ENCODE measurements at places on chromosomes 4 and X.

DNA sequence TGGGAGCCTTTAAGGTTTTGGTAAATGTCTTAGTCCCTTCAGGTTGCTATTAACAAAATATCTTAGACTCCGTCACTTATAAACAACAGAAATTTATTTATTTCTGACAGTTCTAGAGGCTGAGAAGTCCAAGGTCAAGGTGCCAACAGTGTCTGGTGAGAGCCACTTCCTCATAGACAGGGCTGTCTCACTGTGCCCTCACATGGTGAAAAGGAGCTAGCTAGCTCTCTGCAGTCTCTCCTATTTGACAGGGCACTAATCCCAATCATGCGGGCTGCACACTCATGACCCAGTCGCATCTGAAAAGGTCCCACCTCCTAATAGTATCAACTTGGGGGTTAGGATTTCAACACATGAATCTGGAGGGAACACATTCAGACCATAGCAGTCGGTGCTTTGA is 63.4 kb upstream of the KLF3 start:
- DNase-seq: peak; percentile 60

DNA sequence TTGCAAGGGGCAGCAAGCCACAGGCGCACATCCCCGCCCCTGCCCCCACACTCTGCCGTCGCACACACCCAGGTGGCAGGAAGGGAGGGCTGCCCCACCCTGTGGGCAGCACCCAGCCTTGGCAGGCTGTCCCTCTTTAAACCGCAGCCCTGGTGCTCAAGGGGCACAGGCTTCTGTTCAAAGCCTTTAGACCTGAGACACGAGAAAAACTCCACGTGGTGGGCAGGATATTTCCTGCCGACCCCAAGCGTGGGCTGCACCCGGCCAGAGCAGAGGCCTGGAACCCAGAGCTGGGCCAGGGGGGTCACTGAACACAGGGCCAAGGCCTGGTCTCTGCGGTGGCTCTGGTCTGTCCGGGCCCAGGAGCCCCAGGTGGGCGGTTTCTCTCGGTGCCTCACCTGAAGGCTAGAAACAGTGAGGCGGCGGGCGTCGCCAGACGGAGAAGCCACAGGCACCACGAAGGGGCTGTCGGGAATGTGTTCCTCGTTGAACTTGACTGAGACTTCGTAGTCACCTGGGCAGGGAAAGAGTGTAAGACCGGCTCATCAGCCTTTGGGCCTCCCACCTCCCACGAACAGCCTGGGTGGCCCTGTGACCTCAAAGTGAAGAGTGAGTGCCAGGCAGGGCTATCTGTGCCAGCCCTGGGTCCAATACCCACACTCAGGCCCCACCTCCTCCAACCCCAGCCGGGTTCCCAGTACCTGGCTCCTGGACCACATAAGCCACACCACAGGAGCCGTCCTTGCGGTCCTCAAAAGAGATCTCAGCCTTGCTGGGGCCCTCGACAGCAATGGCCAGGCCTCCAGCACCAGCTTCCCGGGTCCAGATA is 23.0 kb downstream of the FLNA start:
- no peak for DNase-seq

DNA sequence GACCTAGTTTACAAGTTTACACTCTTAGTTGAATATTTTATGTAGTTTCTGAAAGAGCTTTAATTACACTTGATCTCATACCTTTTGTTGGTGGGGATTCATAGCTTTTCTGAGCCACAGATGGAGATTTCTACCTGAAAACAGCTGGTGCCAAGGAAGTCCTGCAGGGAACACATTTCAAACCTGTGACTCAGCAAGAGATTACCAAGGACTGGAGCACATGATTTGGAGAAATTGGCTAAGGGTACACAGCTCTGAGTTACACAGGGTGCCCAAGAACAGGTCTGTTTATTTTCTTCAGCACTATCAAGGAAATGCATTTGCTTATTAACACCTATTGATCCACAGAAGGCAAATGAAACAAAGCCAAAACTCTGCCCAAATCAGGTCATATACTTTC is 691.5 kb downstream of the KCTD8 start:
- no peak for DNase-seq

DNA sequence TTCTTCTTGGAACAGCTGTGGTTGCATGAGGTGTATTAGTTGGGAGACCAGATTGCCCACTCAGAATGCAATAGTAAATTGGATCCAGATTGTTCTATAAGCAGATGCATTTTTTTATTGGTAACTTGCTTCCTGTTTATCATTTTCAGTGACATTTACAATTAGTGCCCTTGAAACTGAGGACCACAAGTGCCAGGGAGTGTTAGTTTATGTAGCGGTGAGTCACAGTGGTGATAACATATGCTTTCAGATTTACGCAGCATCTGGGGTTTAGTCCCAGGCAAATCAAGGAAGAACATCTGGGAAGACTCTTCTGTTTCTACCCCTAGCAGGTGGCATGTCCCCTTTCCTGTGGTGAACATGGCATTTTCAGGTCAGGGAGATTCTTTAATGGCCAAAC is 24.1 kb downstream of the FRMPD4 start:
- no peak for DNase-seq

DNA sequence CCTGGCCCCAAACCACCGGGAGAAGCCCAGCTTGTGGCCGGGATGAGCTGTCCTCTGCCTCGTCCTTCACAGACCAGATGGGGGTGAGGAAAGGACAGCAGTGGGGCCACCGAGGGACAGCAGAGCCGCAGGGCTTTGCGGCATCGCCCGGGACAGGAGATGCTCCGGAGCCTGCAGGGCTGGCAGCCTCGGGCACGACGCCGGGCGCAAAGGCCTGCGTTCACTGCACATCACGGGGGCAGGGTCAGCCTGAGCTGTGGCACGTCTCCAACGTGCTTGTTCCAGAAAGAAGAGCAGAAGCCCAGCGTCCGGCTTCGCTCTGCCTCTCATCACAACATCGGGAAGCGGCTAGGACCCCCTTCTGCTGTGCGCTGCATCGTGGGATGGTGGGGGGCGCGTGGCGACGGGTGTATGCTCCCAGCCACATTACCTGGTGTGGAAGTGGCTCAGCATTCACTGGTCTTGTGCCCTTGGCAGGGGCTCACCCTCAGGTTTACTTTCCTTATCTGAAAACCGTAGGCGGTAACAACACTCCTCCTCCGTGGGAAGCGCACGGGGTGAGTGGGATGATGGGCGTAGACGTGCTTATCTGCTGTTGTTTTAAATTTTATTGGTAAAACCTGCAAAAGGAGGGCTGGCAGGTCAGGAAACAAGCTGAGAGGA is 7.4 kb downstream of the TADA2B start:
- DNase-seq: no peak

DNA sequence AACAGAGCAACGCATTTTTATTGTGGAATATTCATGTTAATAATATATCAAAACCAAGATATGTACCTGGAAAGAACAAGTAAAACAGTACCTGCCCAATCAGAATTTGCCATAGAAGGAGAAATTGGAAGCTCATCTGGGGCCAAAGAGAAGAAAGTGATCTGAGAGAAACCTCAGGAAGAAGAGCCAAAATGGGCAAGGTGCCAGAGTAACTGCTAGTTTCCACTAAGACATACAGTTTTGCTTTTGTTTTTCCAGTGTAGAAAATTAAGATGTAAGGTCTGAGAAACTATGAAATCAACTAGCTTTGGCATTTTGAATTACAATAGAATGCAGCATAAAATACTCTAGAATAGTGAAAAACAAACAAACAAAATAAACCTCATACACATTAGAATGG is 2201.2 kb downstream of the ARAP2 start:
- DNase-seq: no peak

GRCh38 chrX:45876206-45876605 is 669.0 kb downstream of the ZNF674 start:
- no peak for DNase-seq

DNA sequence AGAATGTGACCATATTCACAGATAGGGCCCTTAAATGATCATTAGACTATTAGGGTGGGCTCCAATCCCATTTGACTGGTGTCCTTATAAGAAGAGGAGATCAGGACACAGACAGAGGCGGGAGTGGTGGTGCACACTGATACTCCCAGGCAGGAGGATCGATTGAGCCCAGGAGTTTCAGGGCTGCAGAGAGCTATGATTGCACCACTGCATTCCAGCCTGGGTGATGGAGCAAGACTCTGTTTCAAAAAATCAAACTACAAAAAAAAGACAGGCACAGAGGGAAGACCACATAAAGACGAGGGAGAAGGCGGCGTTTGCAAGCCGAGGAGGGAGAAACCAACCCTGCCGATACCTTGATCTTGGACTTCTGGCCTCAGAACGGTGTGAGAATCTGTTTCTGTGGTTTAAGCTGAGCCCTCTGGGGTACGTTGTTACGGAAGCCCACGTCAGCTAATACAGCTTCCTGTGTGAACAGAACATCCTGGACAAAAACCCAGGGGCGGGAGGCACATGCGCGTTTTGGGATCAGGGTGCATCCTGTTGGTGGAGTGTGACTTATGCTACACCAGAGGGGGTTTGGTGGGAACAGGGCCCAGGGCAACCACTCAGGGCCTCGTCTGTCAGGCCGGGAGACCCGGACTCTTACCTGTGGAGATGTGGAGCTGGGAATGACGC is 211.8 kb upstream of the PSAPL1 start:
- DNase-seq: no peak

DNA sequence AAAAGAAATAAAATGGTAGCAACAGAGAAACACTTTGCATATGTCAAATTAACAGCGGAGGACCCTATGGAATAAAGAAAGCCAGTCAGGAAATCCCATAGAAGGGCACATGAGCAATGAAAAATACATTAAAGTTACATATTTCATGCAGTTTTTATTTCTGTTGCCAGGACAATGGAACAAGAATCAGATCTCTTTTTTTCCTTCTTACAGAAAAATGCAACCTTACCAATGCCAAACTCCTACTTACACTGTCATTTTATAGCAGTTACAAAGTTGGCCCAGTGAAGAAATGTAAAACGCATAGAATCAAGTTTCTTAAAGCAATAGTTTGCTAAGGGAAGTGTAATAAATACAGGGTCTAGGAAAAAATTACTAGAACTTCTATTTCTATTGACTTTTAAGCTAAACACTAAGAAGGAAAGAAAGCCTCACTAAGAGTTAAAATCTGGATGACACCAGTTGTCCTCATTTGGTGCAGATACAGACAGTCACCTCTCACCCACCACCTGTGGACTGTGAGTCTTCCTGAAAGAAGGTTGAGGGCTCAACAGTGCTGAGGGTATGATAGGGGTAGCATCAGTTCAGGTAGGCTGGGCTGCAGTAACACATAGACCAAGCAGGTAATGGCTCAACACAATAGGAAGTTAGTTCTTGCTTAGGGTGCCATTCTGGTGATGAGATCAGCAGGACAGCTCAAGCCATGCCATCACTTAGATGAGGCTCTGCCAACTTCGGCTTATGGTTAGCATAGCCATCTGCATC is 224.6 kb downstream of the ANAPC10 start:
- no peak for DNase-seq

DNA sequence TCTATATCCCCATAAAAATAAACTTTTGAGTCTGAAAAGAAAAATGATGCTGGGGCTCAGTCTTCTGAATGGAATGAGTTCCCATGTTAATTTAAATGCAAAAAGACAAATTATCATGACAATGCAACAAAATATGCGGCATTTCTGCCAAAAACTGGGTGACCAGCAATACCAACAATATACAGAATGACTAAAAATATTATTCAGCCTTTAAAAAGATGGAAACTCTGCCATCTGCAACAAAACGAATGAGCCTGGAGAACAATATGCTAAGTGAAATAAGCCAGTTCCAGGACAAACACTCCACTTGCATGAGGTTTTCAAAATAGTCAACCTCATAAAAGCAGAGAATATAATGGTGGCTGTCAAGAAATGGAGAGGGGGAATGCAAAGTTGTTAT is 558.5 kb downstream of the IL15 start:
- DNase-seq: no peak

DNA sequence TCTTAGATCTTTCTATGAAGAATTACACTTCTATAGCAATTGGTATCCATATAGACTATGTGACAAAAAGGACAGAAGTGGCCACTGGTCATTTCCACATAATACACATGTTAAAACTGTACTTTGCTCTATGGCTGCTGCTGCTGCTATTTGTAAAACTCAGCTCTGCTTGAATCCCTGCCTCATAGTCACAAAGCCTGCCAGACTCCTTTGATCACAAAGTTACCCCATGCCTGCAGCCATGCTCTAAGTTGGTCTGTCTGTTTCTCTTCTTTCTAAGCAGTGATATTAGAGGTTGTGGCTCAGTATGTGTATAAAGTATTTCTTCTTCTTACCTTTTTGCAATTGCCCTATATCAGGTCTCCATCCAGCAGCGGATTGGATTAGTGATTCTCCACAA is 210.9 kb downstream of the GRID2 start:
- DNase-seq: no peak

DNA sequence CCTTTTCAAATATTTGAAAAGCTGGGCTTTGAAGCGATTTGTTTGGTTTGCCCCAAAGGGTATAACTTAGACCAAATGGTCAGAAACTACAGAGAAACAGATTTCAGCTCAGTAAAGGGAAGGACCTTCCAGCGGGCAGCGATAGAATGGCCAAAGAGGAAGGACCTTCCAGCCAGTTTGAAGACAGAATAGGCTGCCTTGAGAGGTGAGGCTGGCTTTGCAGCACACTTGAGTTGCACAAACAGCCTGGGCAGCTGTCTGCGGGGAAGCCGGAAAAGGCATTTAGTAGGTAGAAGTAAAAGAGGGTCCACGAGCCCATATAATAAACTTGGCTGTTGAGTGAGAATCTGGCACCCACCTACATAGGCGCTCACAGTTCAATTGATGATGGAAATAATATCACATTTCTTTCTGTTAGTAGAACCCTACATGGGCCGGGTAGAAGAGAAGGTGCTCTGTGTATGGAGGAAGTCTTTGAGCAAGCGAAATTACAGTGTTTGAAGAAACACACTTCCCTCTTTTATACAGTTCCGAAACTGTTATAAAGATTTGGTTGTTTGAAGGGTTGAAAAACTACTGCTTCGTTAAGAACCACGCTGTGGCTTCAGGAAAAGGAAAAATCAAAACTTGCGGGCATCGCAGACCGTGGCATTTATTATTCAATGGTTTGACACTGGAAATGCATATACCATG is 75.0 kb upstream of the SORBS2 start:
- DNase-seq: no peak

- peak; percentile 68 for DNase-seq
Observed at GRCh38 chrX:72094894-72095293, 36.8 kb downstream of the RTL5 start.

- DNase-seq: no peak
Observed at GRCh38 chrX:102808336-102808735, 87.8 kb downstream of the GPRASP3 start.

DNA sequence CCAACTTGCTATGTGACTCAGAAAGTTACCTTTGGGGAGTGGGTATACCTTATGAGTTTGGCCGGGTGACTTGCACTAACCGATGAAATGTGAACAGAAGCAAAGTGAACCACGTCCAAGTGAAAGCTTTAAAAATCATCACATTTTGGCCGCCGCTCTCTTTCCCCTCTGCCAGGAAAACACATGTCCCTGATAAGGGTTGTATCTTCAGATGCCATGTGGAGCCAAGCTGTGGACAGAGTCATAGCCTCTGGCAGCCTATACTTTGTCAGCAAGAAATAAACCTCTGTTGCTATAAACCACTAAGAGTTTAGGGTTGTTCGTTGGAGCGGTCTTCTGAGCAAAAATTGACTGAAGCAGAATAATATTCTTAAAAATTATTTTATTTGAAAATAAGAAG is 92.3 kb downstream of the PRDM5 start:
- DNase-seq: no peak

GRCh38 chrX:28854637-28855036 is 267.4 kb downstream of the IL1RAPL1 start:
- DNase-seq: no peak

GRCh38 chr4:15378062-15378461 is 49.8 kb upstream of the C1QTNF7 start:
- no peak for DNase-seq
